ENCODE measurements at places on chromosomes 6 and 20.

DNA sequence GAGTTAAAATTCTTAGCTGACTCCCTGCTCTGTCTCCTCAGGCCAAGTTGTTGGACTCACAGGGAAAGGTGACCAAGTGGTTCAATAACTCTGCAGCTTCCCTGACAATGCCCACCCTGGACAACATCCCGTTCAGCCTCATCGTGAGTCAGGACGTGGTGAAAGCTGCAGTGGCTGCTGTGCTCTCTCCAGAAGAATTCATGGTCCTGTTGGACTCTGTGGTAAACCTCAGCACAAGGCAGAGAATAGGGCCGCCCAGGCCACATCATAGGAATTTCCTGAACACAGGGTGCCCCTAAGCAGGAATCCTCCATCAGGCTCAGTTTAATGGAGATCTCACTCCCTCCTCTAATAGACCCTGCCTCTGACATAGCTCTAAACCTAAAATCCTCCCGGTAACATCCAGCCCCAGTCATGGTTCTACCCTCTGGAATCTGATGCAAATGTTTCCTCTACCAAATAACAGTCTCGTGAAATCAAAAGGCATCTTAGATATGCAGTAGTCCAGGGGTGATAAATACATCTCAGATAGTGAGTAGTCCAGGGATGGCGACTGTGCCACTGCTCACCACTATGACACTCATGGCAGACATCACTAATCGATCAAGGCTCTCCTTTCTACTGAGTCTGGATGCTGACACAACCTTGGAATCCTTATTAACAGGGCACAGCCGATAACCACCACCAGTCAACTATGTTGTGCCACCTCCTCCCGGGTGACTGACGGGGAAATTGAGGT lies 18.3 kb downstream of the BPIFB1 start:
- no peak for DNase-seq

DNA sequence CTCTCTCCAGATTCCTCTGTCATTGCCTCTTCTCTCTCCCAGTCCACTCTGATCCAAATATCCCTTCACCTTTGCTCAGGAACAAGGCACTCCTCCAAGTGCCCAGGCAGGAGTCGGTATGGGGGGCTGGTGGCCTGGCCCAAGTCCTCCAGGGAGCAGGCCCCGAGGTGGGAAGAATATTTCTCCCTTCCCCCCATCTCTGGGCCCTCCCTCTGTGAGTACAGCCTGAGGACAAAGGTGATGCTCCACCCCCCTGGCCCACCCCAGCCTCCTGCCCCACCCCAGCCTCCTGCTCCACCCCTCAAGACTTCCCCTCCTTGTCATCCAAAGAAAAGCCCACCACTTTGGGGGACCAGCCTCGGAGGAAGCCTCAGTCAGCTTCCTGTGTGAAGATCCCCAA lies 96.9 kb downstream of the NCR2 start:
- DNase-seq = no peak

DNA sequence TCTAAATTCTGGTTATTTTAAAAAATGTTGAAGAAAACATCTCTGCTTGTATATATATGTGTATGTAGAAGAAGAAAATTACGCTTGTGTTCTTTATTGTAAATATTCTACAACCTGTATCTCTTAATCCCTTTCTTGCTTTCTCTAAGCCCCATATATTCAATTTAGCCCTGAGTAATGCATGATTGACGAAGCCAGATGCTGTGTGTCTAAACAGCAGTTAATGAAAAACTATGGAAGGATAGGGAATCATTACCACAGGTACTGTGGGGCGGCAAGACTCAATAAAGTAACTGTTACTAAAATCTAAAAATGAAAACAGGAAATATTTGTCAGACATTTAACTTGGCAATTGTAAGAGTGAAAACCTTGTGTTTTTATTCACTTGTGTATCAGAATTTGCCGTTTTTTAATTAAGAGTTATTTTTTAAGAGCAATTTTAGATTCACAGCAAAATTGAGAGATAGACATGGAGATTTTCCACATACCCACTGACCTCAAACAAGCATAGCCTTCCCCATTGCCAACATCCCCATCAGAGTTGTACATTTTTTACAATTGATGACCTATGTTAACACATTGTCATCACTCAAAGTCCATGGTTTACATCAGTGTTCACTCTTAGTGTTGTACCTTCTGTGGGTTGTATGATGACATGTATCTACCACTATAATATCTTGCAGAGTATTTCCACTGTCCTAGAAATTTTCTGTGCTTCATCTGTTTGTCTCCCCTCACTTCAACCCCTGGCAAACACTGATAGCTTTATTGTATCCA lies 76.7 kb downstream of the BCKDHB start:
- no peak for DNase-seq

- DNase-seq = no peak
These were observed 546 bp downstream of the CRNKL1 start for GRCh38 chr20:20051767-20052073.

DNA sequence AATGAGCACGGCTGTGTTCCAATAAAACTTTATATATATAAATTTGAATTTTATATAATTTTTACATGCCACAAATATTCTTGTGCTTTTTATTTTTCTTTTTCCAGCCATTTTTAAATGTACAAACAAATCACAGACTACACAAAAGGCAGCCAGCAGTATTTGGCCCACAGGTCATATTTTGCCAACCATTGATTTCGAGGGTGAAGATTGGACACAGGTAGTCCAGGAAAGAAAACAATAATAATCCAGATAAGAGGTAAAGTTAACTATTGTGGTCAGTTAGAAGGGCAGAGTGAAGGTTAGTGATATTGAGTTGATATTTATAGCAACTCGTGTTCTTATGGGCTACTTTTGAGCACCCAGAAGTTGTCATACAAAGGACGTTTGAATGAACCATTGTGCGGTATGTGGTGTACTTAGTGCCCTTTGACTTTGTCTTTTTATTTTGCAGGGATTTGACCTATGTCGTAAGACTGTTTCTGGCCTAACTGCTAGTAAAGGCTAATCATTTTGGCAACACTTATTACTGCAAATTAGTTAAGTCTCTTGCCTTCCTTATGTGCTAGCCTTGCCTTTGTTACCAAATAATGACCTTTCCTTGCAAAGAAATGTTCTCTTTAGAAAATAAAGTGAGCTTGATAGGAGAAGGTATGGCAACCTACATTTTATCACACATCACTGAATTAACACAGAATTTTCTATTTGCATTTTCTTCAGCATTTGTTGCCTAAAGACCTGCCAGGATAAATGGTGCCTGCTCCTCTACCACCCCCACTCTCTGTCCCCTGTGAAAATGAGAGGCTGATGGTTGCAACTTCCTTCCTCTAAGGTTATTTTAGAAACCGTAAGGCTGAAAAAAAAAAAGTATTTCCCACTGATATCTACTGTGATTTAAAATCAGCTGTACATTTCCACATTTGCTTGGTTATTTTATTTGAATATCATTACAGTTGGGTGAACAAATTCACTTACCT lies 493.9 kb upstream of the SOX4 start:
- DNase-seq = no peak

DNA sequence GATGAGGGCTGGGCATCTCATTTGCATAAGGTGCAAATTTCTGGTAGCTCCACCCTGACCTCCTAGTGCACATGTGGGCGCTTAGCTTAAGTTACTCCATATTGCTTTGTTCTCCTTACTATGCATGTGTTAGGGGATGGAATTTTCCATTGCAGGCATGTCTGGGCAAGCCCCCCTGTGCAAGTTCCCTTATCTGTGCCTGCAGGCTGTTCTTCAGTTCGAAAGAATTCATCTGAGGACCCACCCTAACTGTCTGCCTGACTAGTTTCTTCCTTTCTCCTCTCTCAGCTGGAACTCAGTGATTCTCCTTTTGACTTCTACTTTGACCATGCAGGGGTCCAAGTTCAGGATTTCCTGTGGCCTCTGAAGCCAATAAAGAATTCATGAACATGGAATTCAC lies 30.2 kb downstream of the CCDC170 start:
- no peak for DNase-seq

DNA sequence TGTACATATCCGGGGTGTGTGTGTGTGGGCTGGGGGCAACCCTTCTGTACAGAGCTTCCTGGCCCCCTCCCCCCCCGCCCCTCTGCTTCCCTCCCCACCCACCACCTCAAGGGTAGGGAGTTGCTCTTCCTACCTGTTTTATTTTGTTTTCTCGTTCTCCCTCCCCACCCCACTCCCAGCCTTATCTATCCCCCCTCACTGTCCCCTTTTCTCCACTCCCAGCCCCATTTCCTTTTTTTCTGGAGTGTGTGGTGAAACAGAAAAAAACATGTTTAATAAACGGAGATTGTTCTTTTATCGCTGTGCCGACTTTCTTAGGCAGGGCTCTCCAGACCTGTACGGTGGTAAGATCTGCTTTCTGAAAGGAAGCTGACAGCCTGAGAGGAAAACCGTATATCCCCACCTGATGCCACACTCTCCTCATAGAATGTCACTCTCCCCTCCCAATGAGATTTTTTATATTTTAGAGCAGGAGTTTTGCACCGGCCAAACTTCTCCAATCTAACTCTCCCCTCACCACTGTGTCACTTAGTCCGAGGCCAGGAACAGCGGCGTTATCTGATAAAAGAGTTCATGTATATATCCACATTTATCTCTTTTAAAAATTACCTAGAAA lies 875 bp upstream of the ZBTB9 start:
- DNase-seq = no peak

GRCh38 chr6:116616737-116617053 lies 416 bp downstream of the RSPH4A start:
- DNase-seq = no peak
